Stimulated activated CD8-positive, alpha-beta memory T cell treated with anti-CD3 and anti-CD28 coated beads, Interleukin-15, amount 100 ng/mL, for 1 hour (primary cell): ENCODE measurements at places on chromosomes 2 and 18.

GRCh38 chr18:9364242-9364641 lies 29.7 kb downstream of the TWSG1 start:
- DNase-seq = no peak

DNA sequence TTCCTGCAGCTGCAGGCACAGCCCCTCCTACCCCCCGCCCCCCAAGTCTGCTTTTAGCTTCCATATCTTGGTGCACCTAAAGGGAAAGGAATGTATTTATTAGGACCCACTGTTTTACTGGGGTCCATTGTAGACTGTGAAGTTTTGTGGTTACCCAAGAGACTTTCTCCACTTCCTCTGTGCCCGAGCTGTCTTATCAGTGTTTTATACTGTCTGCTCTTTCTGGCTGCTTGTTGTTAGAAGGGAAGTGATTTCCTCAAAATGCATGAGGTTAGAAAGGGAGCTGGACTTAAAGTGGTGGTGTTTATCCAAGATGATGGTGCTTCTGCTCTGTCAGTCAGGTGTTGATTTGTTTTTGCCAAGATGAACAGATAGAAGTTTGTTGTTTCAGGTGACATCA lies 85.0 kb downstream of the PTH2R start:
- DNase-seq = no peak

GRCh38 chr18:28086670-28087552 lies 90.0 kb downstream of the CDH2 start:
- no peak for DNase-seq

- no peak for DNase-seq
These were observed 32.8 kb downstream of the TMEM247 start for GRCh38 chr2:46512185-46512584.

- no peak for DNase-seq
These were observed 151.4 kb downstream of the DYSF start for GRCh38 chr2:71604726-71605120.

GRCh38 chr18:10131081-10131459 lies 217.3 kb downstream of the VAPA start:
- no peak for DNase-seq

DNA sequence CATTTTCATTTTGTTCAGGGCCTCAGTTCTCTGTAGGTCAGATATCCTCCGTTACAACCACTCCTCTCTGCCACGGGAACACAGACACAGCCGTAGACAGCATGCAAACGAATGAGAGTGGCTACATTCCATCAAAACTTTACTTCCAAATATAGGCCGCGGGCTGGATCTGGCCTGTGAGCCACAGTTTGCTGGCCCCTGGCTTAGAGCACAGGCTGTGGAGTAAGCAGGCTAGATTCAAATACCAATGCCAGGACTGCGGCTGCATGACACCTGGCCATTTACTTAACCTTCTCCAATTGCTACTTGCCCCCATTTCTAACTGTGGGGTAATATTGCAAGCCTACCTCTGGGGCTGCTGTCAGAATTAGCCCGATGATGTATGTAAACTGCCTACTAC lies 325.8 kb upstream of the POU3F3 start:
- no peak for DNase-seq
